ENCODE measurements at places on chromosomes 2 and 18. TPM values are rescaled to one million over a fixed set of nuclear protein-coding genes. Genes with fewer than 3 reads are reported as not detected.

Gene CCDC74B
- 2.2 TPM for total RNA-seq

Gene TTN
- total RNA-seq = 6.6 TPM

DNA sequence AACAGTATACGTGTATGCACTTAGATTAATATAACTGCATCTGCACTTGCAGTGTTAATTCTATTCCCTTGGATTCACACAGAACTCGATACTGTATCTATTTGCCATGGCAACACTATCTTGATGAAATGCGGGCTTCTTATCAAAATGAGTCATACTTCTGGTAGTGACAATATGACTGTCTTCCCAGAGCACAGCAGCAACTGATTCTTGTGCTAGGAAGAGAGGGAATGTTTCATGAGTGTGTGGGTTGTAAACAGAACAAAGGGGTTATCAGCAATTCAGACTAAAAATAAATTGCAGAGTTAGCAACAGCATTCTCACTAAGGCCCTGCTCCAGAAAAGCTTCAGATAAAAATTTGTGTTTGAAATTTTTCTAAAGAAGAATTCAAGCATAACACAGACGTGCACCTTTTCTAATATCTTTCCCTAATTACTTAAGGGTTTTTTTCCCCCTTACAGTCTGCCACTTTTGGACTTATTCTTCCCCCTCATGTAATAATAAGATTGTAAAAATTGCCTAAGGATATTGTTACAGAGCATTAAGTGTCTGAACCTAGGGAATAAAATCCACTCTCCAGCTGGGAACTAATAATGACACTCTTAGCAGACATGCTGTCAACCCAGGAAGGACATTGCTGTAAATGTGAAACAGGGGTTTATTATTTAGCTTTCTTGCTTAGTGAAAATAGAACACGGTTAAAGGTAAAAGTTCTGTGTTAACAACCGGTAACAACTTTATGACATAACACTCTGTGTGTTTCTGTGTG, 99.9 kb upstream of the SLC38A11 start:
- peak; percentile 3 for DNase-seq
- no peaks in the 10 kb centered on the region for H3K36me3 ChIP-seq
- peaks cover 16% of the 10 kb centered on the region for H3K4me1 ChIP-seq
- peaks cover 18% of the 10 kb centered on the region for H3K27me3 ChIP-seq

Gene ZAP70
- total RNA-seq = 164 TPM

DNA sequence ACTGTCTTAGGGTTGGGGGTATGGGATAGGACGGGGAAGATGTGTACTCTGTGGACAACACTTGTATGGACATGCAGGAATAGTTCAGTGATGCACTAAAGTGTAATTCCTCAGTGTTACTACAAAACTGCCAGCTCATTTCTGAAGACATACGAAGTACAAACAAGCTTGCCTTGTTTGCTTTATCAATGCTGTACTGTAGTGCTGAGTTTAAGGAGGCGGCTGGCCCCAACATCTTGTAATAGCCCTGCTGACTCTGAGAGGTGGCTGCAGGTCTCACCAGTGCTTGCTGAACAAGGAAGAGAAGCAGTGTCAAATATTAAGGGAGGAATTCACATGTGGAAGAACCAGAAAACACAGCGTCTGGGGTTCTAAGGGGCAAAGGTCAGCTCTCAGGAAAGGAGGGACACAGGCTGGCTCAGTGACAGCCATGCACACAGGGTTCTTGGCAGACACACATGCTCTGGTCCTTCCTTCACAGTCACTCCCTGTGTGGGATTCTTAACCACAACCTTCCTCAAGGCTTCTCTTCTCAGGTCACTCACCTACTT, 39.8 kb upstream of the EVA1A start:
- H3K27me3 ChIP-seq = peaks cover 25% of the 10 kb centered on the region
- no peak overlapping the region for H3K4me3 ChIP-seq
- no peak overlapping the region for H3K27ac ChIP-seq
- no peaks in the 10 kb centered on the region for H3K36me3 ChIP-seq
- DNase-seq = no peak
- no peaks in the 10 kb centered on the region for H3K4me1 ChIP-seq

GRCh38 chr2:38170067-38170466, 94.1 kb upstream of the CYP1B1 start:
- peaks cover 7% of the 10 kb centered on the region for H3K4me1 ChIP-seq
- no peak overlapping the region for H3K27ac ChIP-seq
- no peak overlapping the region for H3K4me3 ChIP-seq
- no peaks in the 10 kb centered on the region for H3K36me3 ChIP-seq

Gene HOXD9
- not detected for total RNA-seq

GRCh38 chr2:229519655-229520430, 194.5 kb downstream of the DNER start:
- H3K4me1 ChIP-seq = no peaks in the 10 kb centered on the region
- H3K36me3 ChIP-seq = no peaks in the 10 kb centered on the region
- H3K27ac ChIP-seq = no peak overlapping the region
- peaks cover 8% of the 10 kb centered on the region for H3K27me3 ChIP-seq
- no peak for DNase-seq

GRCh38 chr2:40433736-40434135, 18.2 kb downstream of the SLC8A1 start:
- H3K27ac ChIP-seq = no peak overlapping the region
- peaks cover 5% of the 10 kb centered on the region for H3K27me3 ChIP-seq
- no peak for DNase-seq

Gene NT5C1B
- total RNA-seq = not detected

Gene SERPINB10
- 1.5 TPM for total RNA-seq

DNA sequence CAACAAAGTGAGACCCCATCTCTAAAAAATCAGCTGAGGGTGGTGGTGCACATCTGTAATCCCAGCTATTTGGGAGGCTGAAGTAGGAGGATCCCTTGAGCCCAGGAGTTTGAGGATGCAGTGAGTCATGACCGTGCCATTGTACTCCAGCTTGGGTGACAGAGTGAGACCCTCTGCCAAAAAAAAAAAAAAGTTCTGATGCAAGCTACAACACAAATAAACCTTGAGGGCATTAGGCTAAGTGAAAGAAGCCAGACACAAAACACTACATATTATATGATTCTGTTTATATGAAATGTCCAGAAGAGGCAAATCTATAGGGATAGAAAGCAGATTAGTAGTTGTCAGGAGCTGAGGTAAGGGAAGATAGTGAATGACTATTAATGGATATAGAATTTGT, 13.0 kb downstream of the YWHAQ start:
- H3K27me3 ChIP-seq = no peaks in the 10 kb centered on the region
- peak overlapping the region; percentile 98 for H3K27ac ChIP-seq
- no peak for DNase-seq
- H3K4me3 ChIP-seq = peak overlapping the region; percentile 66

Gene MCEE
- total RNA-seq = 31.8 TPM

DNA sequence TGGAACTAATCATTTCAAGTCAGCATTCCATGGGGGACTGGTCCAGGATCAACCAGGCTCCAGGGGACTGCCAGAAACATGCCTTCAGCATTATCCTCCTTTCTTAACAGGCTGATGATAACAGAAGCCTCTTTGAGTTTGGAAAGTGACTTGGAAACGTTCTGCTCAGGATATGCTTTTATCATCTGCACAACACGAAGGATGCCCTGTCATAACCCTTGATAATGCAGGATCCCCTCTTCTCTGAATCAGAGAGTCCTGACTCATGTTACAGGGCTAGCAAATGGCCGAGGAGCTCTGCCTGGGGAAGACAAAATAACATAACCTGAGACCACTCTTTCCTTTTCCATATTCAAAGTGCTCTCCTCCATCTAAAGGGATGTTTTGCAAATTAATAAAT, 6.7 kb downstream of the SCYGR3 start:
- H3K27ac ChIP-seq = no peak overlapping the region
- no peak for DNase-seq
- H3K36me3 ChIP-seq = no peaks in the 10 kb centered on the region
- peaks cover 7% of the 10 kb centered on the region for H3K4me1 ChIP-seq
- no peak overlapping the region for H3K4me3 ChIP-seq
- peaks cover 51% of the 10 kb centered on the region for H3K27me3 ChIP-seq

Measured in activated T-cell treated with anti-CD3 and anti-CD28 coated beads, Interleukin-2, amount 50 U/mL, for 72 hours (primary cell).